ENCODE measurements at places on chromosomes 7 and 10. TPM values are rescaled to one million over a fixed set of nuclear protein-coding genes. Genes with fewer than 3 reads are reported as not detected.
A peak's percentile ranks its signal among the peaks of the same experiment; 100 is the strongest.

The FKBP6 gene
- polyA plus RNA-seq: not detected

The RELN gene
- polyA plus RNA-seq: 35.1 TPM

The KIAA1217 gene
- polyA plus RNA-seq: 1.7 TPM

The STK31 gene
- polyA plus RNA-seq: not detected

The KCND2 gene
- 0.87 TPM for polyA plus RNA-seq

The MYL10 gene
- not detected for polyA plus RNA-seq

The TRPV5 gene
- polyA plus RNA-seq: 0.31 TPM

The ZEB1 gene
- 9.6 TPM for polyA plus RNA-seq

The CDHR3 gene
- polyA plus RNA-seq: 2.1 TPM

GRCh38 chr10:30047430-30047829 lies 12.0 kb downstream of the JCAD start:
- no peak for DNase-seq

DNA sequence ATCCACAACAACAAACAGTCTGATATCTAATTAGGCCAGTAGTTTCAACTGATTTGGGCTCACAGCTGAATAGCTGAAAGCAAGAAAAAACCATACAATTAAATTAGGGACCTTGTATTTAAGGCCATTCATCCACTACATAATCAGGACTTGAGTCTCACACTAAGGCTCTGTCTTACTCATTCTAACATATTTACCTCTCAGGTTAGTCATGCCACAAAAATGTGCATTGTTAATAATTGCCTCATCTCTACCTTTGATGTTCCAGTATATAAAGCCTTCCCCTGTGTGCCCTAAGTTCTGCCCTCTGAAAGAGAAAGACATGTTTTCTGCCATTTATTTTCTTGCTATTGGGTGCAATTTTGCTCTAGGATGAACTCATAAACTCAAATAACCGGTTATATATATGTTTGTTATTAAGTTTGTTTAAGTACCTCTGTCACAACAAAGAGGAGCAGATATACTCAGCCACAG lies 5.3 kb upstream of the C1GALT1 start:
- no peak for DNase-seq

DNA sequence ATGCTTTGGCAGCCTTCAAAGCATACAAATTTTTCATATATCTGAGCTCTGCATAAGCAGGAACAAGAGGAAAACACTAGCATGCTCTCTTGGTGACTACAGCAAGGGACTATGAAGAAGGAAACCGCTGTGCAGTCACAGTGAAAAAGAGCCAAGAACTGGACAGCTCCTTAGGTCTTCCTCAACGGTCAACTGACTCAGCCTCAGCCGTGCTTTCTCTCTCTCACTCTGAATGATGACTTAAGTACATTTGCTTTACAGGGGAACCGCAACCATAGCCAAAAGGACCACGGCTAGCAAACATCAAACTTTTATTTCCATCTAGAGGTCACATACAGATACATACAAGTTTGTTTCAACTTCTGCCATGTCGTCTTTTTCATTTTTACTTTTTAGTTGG lies 69.9 kb downstream of the HYCC1 start:
- DNase-seq: no peak

DNA sequence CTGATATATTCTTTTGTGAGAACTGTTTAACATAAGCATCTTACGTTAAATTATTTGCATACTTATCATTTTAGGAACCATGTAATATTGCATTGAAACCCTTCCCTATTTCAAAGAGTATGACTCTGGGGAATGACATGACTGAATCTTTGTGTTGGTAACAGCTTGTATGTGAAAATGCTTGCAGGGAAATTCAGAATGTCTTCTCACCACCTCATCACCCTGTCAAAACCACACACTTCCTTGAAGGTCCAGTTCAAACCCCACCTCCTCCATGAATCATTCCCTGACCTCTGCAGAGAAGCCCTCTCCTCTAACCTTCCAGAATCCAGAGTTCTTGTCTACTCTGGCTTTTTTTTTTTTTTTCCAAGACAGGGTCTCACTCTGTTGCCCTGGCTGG lies 26.3 kb upstream of the NKX2-3 start:
- DNase-seq: no peak

- DNase-seq: no peak
These were observed 36.0 kb upstream of the SVIL start for GRCh38 chr10:29670761-29671160.

DNA sequence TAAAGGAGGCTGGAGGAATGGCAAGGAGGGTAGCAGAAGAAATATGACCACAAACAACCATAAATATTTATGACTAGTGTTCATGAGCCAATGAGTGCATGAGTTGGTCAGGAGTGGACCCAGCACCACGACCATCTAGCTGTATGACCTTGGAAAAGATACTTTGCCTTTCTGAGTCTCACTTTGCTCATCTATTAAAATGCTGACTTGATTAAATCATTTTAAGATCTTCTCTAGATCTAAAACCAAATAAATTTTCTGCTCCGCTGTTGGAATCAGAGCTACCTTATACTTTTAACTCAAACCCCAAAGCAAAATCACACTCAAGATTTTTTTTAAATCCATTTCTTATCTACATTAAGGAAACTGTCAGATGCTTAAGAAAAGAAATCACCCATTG lies 207.0 kb downstream of the GPAM start:
- DNase-seq: no peak

GRCh38 chr10:122911889-122912484 lies 1.6 kb downstream of the FAM24A start:
- no peak for DNase-seq

DNA sequence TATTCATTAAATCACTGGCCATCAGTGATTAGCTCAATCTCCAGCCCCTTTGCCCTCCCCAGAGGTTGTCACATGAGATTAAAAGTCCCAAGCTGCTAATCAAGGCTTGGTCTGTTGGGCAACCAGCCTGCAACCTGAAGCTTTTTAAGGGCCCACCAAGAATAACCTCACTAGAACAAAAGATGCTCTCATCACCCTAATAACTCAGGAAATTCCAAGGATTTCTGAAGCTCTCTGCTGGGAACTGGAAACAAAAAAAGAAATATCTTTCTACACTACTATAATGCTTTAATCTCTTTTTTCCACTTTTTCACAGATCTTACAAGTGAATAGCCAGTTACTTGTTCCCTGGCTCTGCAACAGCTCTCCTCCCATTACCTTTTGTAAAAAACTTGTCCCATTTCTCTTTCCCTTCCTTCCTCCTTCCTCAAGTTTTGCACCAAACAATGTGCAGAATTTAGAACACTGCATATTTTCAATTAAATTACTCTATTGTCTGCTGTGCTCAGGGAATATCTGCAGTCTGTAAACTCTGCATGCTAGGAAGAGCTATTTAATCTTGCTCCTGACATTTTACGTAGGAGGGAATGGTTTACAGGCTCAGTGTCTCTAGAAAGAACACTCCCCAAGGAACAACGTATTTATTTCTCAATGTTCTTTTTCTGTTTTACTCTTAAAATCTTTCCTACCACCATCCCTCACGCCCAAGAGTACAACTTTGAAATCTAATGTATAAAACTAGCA lies 169.1 kb downstream of the IMMP2L start:
- no peak for DNase-seq

- DNase-seq: no peak
These were observed 35.0 kb downstream of the C10orf105 start for GRCh38 chr10:71684356-71685173.

- DNase-seq: no peak
These were observed 9.5 kb upstream of the SUN1 start for GRCh38 chr7:822692-823276.

- DNase-seq: no peak
These were observed 101.1 kb downstream of the BTAF1 start for GRCh38 chr10:92024700-92025099.

DNA sequence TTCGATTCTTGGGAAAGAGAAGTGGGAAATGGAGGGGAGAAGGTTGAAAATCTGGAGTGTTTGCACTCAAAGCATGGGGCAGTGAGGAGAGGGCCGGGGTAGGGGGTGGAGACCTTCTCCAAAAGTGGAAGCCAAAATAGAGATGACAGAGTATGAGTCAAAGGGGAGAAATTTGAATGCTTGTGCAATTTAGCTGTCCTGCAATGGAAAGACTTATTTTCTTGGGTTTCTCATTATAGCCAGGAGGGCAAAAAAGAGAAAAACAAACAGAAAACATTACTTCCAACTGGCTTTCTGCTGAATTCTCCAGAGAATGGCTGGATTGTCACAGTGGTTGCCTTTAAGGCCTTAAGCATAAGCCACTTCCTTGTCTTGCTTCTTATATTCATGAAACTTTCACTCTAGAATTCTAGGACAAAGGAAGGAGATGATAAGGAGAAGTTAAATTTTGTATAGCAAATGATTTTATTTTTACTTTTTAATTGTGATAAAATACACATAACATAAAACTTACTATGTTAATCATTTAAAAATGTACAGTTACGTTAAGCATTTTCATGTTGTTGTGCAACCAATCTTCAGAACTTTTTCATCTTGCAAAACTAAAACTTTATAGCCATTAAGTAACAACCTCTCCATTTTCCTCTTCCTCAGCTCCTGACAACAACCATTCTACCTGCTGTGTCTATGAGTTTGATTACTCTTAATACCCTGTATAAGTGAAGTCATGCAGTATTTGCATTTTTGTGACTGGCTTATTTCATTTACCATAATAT lies 100.2 kb downstream of the GPR85 start:
- DNase-seq: no peak

- DNase-seq: no peak
These were observed 63.2 kb downstream of the PRPF18 start for GRCh38 chr10:13649844-13650520.

GRCh38 chr7:126760914-126761577 lies 491.7 kb downstream of the GRM8 start:
- DNase-seq: no peak

- DNase-seq: no peak
These were observed 244.8 kb upstream of the MINDY3 start for GRCh38 chr10:16105082-16105481.

GRCh38 chr7:107668296-107668695 lies 7.7 kb downstream of the SLC26A4 start:
- no peak for DNase-seq

DNA sequence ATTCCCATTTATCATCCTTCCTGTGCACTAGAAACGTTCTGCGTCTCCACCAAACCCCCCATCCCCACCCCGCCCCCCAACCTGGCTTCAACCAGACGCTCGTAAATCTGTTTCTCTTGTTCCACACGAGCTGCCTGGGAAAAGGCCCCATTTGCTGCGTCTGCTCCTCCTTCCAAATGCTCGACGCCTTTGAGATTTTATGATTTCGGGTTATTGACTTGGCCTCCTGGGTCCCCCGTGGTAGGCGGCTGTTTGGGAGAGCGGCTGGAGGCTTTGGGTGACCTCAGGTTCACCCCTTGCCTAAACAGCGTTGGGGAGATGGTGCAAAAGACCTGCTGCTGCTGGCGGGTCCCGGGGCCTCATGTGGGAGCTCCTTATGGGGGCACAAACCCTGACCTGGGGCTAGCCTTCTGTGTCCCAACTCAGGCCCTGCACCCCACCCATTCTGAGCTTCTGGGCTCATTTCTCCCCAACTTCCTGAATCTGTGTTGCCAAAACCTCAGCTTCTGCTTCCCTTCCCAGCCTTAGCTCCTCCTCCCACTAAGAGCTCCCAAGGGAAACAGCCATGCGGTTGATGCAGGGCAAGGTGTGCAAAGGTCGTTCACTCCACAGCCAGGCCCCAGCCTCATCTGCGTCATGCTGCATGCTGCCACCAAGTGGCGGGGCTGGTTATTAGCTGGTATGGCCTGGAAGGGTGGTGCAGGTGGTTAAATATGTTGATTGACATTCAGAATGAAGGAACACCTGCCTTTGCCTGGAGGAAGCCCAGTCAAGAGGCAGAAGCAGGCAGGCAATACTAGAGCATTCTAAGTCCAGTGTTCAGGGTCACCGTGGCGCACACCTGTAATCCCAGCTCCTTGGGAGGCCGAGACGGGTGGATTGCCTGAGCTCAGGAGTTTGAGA lies 49.1 kb upstream of the ELN start:
- DNase-seq: no peak

DNA sequence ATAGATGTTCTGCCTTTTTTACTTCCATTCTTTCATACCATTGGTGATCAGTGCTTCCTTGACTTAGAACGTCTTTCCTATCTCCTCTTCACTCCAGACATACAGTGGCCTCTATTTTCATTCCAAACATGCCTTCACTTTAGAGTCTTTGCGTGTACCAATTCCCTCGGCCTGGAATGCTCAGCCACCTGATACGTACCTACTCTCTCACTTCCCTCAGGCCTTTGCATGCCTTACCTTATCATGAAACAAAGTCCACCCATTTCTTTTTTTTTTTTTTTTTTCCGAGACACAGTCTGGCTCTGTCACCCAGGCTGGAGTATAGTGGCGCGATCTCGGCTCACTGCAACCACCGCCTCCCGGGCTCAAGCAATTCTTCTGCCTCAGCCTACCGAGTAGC lies 2.2 kb upstream of the CCNJ start:
- DNase-seq: no peak

DNA sequence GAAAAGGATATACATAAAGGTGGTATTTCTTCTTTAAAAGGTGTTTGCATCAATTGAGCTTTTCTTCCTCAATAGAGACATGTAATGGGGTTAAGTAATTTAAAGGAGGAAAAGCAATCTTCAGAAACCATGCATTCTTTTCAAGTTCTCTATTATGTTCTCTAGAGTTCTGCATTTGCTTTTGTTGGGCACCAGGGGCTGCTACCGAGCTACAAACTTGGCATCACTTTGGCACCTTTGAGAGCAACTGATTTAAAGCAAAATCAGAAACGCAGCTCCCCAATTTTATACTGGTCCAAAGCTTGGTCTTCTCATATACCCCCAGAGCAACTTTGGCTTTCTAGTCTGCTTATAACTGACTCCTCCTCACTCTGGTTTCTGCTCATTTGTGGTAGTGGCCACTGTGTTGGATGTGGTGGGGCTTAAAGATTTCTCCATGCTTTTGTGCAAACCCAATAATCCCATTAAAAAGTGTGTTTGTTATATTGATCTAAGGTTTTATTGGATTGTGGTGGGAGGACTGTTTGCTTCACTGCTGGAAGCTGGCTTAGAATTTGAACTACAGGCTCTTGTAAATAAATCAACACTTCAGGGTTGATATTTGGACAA lies 712.1 kb downstream of the PHTF2 start:
- DNase-seq: peak; percentile 76

DNA sequence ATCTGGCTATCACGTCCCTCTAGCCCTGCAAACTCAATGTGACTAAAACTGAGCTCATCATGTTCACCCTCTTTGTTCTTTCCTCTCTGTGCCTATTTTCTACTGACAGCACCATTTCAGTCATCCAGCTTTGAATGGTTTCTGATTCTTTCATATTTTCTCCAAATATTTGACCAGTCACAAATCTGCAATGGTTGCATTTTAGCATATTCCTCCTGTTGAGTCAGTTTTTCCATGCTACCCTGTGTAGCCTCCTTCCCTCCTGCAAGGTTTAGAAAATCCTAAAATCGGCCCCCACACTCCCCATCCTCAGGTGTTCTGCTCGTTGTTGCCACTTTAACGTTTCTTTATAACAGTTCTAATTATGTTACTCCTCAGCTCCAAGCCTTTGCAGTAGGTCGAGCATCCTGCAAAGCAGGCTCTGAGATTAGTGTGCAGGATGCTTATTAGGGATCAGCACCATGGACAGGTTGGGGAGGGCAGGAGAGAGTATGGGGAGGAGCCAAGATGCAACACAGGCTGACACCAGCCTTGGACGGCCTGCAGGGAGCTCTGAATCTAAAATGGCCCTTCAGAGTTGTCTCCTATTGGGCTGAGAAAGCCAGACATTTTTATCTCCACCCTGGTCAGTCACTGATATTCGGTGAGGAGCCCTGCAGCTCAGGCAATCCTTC lies 531.0 kb upstream of the COBL start:
- DNase-seq: no peak

GRCh38 chr10:74786126-74786525 lies 40.3 kb upstream of the KAT6B start:
- no peak for DNase-seq

GRCh38 chr10:75640381-75640780 lies 209.0 kb downstream of the LRMDA start:
- DNase-seq: no peak

GRCh38 chr10:108544500-108545120 lies 1378.7 kb downstream of the XPNPEP1 start:
- peak; percentile 50 for DNase-seq
